Fibroblast of skin of scalp (primary cell): ENCODE measurements at places on chromosomes 5 and 9.

DNA sequence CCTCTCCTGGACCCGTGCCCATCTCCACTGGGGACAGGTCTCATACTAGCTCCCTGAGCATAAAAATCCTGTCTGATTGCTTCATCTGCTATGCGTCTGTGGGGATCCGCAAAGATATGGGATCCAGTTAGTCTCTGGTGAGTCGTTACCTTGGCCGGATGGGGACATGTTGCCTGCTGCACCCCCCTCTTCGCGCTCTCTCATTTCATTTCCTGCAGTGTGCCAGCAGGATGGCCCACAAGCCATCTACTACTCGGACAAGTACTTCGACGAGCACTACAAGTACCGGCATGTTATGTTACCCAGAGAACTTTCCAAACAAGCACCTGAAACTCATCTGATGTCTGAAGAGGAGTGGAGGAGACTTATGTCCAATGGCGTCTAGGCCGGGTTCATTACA, 17.0 kb upstream of the CEP78 start:
- DNase-seq = no peak

- no peak for DNase-seq
These were observed 68.7 kb downstream of the SHB start for GRCh38 chr9:38000332-38000731.

- no peak for DNase-seq
These were observed 5.2 kb downstream of the EGR1 start for GRCh38 chr5:138470322-138471051.

DNA sequence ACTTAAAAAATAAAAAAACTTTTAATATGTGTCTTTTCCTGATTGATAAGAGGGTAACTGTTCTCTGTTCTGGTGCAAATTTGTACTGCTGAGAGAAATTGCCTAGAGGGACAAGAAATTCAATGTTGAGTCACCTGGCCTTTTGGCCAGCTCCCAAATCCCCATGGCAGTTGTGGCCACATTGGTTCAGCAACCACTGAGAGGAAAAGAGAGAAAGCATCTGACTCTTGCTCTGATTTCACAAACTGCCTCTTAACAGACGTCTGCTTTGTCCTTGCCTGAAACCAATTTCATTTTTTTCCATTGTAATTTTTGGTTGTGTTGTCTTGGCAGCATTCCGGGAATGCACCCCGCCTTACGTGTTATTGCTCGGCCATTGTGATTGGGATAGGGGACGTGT, 42.4 kb downstream of the NTRK2 start:
- DNase-seq = peak; percentile 85

- DNase-seq = no peak
These were observed 18.5 kb downstream of the TBC1D2 start for GRCh38 chr9:98236901-98237487.

DNA sequence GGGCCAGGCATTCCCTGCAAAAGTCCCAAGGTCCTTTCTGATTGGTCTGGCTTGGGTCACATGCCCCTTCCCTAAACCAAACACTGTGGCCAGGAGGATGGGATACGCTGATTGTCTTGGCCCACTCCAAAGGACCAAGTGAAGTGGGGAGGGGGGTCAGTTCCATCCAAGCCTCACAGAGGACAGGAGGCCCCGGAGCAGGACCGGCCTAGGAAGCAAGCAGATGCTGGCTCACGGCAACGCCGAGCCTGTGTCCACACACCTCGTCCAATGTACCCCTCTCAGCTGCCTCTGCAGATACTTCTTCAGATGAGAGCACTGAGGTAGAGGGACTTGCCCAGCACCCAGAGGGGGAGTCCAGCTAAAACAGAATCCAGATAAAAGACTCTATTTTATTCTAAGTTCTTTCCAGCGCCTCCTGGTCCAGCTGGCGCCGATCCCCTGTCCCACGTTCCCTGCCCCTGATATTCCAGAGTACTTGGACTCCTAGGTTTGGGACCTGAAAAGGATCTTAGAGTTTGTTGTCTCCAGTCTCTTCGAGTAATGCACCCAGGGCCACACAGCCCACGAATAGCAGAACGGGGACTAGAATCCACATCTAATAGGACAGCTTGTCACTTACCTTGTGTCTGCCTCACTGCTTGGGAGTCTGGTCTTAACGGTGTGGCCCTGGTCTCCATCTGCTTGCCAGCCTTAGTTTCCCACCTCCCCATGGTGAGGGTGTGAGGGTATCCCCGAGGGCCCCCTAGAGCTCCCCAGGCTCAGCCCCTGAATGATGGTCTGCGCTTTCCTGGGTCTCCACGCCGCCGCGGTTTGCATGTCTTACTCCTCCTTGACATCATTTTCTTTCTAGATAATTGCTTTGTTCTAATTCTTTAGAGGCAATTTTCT, 72.4 kb upstream of the UNC5A start:
- DNase-seq = no peak

DNA sequence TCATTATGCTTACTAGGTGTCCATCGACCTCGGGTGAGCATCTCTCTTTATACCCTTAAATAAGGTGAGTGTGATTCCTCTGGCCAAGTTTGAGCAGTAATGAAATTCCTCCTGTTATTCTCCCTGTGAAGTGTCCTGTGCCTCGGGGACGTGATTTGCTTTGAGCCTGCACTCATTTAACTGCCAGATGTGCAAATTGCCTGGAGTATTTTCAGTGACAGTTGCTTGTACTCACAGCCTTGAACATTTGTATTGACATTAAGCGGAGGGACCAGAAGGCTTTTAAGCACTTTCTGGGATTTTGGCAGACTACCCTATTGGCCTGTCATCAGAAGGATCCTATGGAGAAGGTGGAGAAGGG, 126.9 kb downstream of the DOCK2 start:
- DNase-seq = no peak

DNA sequence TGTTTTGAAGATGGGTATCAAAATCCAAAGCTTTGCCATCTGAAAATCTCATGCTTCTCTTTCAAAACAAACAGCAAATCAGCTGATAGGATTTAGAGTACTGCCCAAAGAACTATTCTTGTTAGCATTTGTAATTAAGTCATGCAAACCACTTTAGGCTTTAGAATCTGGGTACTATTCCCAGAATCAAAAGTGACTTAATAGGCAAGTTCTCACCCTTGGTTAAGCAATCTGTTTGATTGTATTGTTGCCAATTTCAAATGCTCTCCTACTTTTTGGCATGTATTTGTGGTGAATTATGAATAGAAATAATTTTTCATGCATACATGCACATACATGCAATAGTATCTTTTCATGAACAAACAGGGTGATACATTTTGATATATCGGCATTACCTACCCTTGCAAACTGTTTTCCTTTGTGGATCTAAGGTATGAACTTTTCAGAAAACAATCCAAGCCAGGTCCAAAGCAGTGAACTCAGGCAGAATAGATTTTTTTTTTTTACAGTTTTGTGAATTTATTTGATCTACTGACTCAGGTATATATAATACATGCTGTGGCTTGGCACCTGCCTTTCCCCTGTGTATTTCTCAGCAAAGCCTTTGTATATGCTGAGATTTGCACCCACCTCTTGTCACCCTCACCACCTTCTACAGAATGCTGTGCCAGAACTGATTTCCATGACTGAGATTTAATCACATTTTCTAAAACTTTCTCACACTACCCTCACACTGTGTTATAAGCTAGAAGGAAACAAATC, 9.0 kb downstream of the IL33 start:
- no peak for DNase-seq

GRCh38 chr9:71589612-71590011, 178.7 kb downstream of the CEMIP2 start:
- DNase-seq = no peak

DNA sequence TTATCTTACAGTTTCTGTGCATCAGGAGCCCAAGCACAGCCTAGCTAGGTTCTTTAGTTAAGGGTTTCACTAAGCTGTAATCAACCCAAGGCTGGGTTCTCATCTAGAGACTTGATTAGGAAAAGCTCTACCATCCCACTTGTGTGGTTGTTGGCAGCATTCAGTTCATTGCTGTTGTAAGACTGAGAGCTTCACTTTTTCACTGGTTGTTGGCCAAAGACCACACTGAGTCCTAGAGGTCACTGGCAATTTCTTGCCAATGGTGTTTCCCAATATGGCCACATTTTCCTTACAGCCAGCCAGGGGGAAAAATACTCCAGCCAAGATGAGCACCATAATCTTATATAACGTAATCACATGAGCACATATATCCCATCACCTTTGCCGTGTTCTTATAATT, 74.3 kb downstream of the SMIM15 start:
- DNase-seq = no peak

DNA sequence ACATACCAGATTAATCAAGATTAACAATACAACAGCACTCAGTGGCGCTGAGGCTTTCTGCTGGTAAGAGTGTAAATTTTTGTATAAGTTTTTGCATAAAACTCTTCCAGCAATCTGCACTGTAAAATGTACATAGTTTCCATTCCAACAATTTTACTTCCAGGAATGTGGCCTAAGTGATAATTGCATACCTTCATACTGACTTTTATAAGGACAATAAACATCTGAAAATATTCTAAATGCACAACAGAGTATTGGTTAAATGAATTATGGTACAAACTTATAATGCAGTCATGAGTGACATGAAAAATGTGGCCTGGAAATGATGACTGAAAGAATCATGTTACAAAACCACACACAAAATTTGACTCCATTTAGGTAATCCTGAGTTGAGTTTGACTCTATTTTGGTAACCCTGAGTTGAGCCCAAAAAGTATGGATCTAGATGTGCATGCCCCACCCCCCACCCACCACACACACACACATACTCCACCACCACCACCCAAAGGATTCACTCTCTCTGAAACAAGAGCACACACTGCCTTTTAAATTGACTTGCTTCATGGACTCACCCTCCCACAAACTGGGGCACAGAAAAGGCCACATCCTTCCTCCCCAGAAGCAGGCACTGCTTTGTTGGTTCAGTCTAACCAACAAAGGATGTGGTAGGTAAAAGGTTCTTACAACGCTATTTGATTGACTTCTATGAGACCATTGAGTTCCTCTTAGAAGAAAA, 137.6 kb downstream of the SUSD1 start:
- peak; percentile 98 for DNase-seq

DNA sequence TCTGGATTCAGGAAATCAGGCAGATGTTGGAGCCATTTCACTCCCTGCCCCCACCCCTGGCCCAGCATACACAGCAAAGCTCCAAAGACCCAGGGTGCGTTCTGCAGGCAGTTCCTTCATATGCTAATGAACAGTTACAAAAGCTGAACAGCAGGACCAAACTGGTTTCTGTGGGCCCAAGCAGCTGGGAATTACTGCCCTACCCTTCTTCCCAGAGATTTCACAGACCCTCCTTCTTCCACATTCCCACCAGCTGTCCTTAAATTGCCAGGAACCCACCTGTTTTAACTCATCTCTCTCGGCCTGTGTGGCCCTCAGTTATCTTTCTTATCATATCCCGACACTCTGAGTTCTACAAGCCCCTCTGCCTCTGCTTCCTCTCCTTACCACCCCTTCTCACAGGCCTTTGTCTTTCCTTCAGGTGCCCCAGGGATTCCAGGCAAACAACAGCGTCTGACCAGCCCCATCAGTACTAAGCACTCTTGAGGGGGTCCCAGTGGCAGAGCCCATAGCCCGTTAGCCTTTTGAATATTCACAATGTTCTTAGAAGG, 10.6 kb upstream of the F2RL1 start:
- DNase-seq = no peak

DNA sequence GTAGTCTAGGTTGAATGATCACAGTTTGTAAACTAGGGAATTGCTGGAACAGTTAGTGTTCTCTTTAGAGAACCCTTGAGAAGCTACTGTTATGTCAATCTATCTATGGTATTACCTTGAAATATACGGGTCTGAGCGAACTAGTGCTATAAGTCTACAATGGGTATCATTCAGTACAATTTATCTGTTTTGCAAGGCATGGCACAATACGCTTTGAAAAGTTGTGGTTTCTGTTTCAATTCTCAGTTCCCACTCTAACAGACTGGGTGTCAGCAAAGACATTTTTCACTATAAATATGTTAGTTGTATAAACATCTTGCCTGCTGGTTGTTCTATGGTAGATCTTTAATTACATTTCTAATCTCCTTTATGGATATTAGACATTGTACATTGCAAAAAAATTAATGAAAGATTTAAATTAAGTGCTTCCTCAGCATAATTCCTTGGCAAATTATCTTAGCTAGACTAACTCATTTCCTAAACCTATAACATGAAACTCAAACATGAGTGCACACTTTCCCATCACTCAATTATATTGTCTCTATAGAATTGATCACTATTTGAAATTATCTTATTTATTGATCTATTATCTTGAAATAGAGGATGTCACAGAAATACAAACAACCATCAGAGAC, 24.9 kb upstream of the SLCO6A1 start:
- no peak for DNase-seq

DNA sequence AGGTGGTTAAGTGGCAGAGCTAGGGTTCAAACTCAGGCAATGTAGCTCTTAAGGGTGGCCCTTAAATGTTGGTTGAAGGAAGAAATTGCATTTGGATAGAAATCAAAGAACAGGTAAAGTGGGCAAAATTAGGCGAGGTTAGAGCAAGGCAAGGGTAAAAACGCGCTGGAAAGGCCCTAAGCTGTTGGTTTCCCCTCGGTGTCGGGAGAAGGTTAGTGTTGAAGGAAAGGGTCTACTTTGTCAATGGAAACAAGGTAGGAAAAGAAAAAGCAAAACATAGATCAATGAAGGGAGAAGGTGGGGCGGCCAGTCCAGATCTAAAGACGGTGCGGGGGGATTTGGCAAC, 431 bp downstream of the FASTKD3 start:
- DNase-seq = no peak

DNA sequence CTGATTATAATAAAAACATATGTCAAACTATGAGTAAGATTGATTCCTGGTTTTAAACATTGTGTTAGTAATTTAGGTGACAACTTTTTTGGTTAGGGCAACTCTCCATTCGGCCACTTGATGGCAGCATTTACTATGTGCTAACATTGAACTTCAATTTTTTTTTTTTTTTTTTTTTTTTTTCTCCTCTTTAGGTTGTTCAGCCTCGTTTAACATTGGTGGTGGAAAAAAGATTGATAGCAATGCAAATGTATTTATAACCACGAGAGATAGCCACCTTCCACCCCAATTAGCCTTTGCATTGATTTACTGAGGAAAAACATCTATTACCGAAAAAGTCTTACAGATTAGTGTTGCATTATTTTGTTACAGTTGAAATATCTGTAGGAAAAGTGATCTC, 159.1 kb downstream of the CSNK1G3 start:
- DNase-seq = peak; percentile 64
